Epithelial cell of alveolus of lung (primary cell): ENCODE measurements at places on chromosomes 3 and 15. TPM values are rescaled to one million over a fixed set of nuclear protein-coding genes. Genes with fewer than 3 reads are reported as not detected.

The CDHR4 gene
- total RNA-seq, result 0.16 TPM in 1 of 2 replicates, not detected in the other

The CAND2 gene
- 5.0 and 5.7 TPM in 2 replicates for total RNA-seq

The MYRIP gene
- total RNA-seq, result 0.24 TPM in 1 of 2 replicates, not detected in the other

The UACA gene
- total RNA-seq, result 17.3 and 56.5 TPM in 2 replicates

The CFAP100 gene
- not detected in 2 replicates for total RNA-seq

The DPPA2 gene
- total RNA-seq, result not detected in 2 replicates

The TMC3 gene
- total RNA-seq, result not detected in 2 replicates

The SEC22C gene
- total RNA-seq, result 54.9 and 63.0 TPM in 2 replicates

The SLCO2A1 gene
- 2.3 and 4.0 TPM in 2 replicates for total RNA-seq

The CPEB1 gene
- total RNA-seq, result 2.5 and 8.6 TPM in 2 replicates

The C3orf49 gene
- not detected in 2 replicates for total RNA-seq

The KLF15 gene
- total RNA-seq, result 2.1 and 9.5 TPM in 2 replicates

The SIDT1 gene
- total RNA-seq, result 0.13 TPM in 1 of 2 replicates, not detected in the other

The SLC25A20 gene
- total RNA-seq, result 8.9 and 12.7 TPM in 2 replicates

The SERPINI2 gene
- total RNA-seq, result not detected in 2 replicates

The TGFBR2 gene
- total RNA-seq, result 108 and 155 TPM in 2 replicates

The GABPB1 gene
- 16.9 and 31.7 TPM in 2 replicates for total RNA-seq

The ITPKA gene
- 1.4 and 44.2 TPM in 2 replicates for total RNA-seq

The FOXL2NB gene
- total RNA-seq, result 0.78 TPM in 1 of 2 replicates, not detected in the other

The WWTR1 gene
- total RNA-seq, result 46.2 and 112 TPM in 2 replicates

The AADACL2 gene
- not detected in 2 replicates for total RNA-seq

The ATP2C1 gene
- 45.0 and 56.4 TPM in 2 replicates for total RNA-seq

The PLEKHO2 gene
- total RNA-seq, result 14.1 and 26.0 TPM in 2 replicates

The ICE2 gene
- total RNA-seq, result 17.3 and 32.6 TPM in 2 replicates

The SCG5 gene
- total RNA-seq, result 24.4 and 46.5 TPM in 2 replicates

The ADAMTS17 gene
- total RNA-seq, result 0.26 TPM in 1 of 2 replicates, not detected in the other

The CD96 gene
- 0.13 TPM in 1 of 2 replicates, not detected in the other for total RNA-seq

The PTPRG gene
- total RNA-seq, result 27.2 and 32.8 TPM in 2 replicates

The GOLGA6A gene
- 6.9 TPM in 1 of 2 replicates, not detected in the other for total RNA-seq

The TCF12 gene
- total RNA-seq, result 59.6 and 160 TPM in 2 replicates

The CPNE4 gene
- 1.6 TPM in 1 of 2 replicates, not detected in the other for total RNA-seq

The RAD54L2 gene
- total RNA-seq, result 11.6 and 13.3 TPM in 2 replicates

The CYP1A2 gene
- not detected in 2 replicates for total RNA-seq

The USP13 gene
- total RNA-seq, result 9.2 and 10.1 TPM in 2 replicates

The AADAC gene
- 1.3 TPM in 1 of 2 replicates, not detected in the other for total RNA-seq

The ROPN1 gene
- not detected in 2 replicates for total RNA-seq

The ZPLD1 gene
- 0.26 TPM in 1 of 2 replicates, not detected in the other for total RNA-seq

The NCKIPSD gene
- 29.9 and 38.8 TPM in 2 replicates for total RNA-seq

The ITIH1 gene
- total RNA-seq, result not detected in 2 replicates

The CNTN6 gene
- under 0.01 TPM in 1 of 2 replicates, not detected in the other for total RNA-seq
